ENCODE measurements at places on chromosomes 7 and 10. TPM values are rescaled to one million over a fixed set of nuclear protein-coding genes. Genes with fewer than 3 reads are reported as not detected.
A peak's percentile ranks its signal among the peaks of the same experiment; 100 is the strongest.

The POLR2J2 gene
- total RNA-seq = 3.7 TPM

The TUBB8 gene
- total RNA-seq = not detected

The HABP2 gene
- total RNA-seq = not detected

The FIS1 gene
- 216 TPM for total RNA-seq

The ZNF365 gene
- total RNA-seq = 1.3 TPM

The EFCAB10 gene
- not detected for total RNA-seq

The LFNG gene
- 10.7 TPM for total RNA-seq

The MUC12 gene
- total RNA-seq = not detected

The STK31 gene
- 1.1 TPM for total RNA-seq

The PRF1 gene
- 1.6 TPM for total RNA-seq

DNA sequence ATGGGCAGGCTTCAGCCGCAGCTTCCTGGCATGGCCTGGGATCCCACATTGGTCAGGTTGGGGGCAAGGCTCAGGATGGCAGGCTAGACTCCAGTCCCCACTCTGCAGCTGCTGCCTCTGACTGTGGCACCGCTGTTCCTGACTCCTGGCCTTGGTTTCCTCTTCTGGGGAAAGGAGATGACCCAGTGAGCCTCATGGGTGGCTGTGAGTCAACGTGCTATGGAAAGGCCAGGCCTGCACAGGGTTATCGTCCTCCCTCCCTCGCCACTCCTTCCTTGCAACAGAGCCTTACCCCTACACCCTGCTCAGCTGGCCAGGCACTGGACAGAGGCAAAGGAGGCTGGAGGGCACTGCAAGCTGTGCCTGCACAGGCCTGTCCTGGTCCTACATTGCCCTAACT lies 36.1 kb upstream of the CHST15 start:
- DNase-seq = no peak

DNA sequence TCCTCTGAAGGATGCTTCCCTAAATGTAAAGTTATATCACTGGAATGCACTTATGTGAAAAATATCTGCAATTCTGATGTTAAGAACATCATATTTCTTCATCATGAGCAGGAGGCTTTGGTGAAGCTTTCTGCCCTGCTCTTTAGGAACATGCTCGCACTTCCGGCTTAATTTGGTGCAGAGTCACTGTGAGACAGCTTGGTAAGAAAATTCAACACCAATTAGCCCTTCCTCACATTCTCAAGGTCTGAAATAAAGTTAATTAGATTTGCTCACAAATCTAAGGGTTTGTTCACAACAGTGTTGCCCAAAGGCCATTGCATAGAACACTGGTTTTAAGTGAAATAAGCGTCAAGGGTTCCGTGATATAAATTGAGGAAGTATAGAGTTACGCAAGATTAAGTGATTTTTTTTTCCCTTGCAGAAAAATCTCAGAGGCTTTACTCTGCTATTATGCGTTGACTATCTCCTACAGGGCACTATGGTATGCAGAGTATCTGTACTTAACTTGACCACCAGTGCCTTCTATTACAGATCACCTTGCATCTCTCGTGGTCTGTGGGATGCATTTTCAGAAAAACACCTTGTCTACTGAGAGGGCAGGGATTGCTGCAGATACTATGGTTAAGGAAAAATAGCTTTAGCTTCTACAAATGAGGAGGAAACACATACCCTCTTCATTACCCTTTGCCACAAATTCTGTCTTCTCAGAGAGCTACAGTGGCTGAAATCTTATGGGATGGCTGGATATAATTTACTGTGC lies 953.9 kb downstream of the TYW1 start:
- DNase-seq = no peak

GRCh38 chr7:158950914-158951635 lies 94.7 kb downstream of the DYNC2I1 start:
- DNase-seq = no peak

DNA sequence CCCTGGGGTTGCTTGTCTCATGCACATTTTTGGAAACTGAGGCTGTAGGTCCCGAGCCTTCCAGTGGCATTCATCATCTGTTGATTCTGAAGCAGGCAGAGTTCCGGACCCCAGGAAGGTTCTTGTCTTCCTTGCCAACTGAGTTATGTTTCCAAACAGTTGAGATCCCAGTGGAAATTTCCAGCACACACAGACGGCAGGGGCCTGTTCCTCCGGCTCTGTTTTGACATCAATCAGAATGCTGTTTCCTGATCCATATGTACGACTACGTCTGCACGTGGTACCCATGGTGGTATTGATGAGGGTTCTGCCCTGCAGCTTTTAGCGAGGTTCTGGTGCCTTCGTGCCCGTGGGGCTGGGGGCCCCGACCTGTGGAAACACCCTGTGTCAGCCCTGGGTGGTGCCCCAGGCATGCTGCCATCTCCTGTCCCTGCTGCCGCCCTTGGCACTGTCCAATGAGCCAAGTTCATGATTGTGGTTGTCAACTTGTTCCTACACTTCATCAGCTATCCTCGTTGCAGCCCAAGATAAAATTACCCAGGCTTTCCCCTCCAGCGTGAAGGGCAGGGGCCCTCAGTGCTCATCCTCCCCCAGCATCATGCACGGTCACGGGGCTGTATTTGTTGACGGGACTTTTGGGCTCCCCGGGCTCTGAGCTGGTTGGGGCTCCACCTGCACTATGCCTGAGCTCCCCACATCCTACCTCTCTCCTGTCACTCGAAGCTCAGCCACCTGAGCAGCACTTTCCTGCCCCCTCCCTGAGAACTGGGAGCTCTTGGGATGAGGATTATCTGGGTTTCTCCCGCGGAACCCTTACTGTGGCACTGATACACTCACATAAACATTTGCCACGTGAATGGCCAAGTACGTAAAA lies 7.8 kb upstream of the DPYSL4 start:
- DNase-seq = no peak

GRCh38 chr7:6252748-6253147 lies 19.7 kb downstream of the CYTH3 start:
- DNase-seq = no peak

- no peak for DNase-seq
Observed at GRCh38 chr7:14000247-14000646, 10.8 kb upstream of the ETV1 start.

- DNase-seq = no peak
Observed at GRCh38 chr7:70598976-70599375, 533.0 kb upstream of the GALNT17 start.

DNA sequence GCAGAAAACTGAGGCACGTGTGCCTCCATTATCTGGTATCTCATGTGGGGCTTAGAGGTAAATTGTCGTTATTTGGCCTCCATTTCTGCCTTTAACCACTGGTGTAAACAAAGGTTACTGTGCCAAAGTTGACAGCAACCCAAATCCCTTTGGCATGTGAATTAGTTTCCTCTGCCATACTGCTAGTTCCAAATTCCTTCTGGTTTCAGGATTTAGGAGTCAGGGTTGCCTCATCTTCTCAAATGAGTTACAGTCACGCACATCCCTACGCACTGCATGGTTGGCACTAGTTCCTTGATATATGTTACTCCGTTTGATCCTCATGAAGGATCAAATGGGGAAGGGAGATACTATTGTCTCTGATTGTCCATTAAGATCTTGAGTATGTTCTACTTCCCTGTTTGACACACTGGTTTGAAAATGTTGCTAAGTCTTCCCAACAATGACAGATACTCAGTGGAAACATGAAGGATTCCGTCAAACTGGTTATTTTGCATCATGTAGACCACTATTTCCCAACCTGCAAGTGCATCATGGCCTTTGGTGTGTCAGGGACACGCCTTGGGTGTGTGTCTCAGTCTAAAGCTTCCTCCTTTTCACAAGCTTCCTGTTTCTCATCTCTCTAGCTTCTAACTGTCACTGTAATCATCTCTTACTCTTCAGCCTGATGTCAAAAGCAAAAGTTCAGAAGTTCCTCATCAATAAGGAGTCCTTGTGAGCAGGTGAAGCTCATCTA lies at the start of gene LIPN:
TSS of gene LIPN (plus strand) at position 655 of the 736 bp plus-strand sequence. CDS start 1,386 bp downstream, outside the sequence.
- no peak for DNase-seq

GRCh38 chr7:15929411-15929810 lies 242.9 kb upstream of the MEOX2 start:
- DNase-seq = no peak

- DNase-seq = no peak
Observed at GRCh38 chr10:72831696-72832409, 61.7 kb upstream of the OIT3 start.

GRCh38 chr7:5679813-5680473 lies 101.5 kb downstream of the RNF216 start:
- no peak for DNase-seq

GRCh38 chr7:159311172-159311494 lies 166.5 kb upstream of the VIPR2 start:
- DNase-seq = no peak

DNA sequence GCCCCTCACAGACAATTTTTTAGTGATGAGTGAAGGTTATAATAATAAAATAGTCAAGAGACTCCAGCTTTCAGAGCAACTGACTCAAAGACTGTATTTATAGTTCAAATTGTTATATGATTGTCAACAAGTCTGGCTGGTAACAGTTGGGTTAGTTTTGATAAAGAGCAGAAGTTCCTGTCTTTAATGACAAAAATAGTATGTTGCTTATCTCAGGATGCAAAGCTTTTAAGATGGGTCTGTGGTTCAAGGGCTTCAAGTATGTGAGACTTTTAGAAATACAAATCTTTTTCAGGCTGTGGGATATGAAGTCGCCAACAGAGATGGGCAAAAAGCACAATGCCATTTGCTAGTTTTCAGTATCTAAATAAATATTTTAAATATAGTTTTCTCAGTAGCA lies 118.4 kb downstream of the ABCA13 start:
- DNase-seq = no peak

DNA sequence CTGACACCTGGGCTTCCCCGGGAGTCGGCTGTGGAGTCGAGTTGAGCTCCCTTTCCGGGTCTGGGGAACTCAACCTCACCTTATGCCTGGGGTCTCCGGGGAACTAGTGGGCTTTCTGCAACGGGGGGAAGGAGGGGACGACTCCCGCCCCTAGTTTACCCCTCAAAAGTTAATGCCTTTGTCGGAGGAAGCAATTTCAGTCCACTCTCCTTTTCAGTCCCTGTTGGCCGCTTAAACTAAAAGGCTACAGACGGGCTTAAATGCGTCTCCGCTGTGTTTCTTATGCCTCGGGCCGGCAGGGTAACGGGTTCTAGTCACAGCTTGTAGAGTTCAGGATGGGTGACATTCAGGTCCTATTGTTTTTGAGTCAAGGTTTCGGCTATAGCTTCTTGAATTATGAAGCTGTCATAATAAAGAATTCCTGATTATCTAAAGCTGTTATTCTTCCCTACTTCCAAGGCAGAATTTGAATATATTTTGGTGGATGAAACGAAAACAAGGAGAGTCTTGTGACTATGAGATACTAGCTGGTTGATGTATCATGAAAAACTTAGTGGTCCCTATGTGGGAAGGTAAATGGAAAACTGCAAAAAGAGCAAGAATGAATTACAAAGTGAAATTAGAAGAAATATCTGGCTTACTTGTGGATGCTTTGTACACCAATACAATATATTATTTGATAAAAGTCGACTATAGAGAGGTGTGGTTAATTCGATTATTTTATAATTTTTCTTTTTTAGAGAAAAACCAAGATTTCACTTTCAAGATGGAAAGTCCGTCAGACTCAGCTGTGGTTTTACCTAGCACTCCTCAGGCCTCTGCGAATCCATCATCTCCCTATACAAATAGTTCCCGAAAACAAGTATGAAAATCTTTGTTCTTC lies 495 bp downstream of the SFR1 start:
- no peak for DNase-seq

GRCh38 chr10:93566435-93567276 lies at the start of gene FFAR4:
FFAR4 (plus strand) TSS chr10:93566665; CDS start chr10:93566721, 56 bp downstream.
- DNase-seq = no peak

DNA sequence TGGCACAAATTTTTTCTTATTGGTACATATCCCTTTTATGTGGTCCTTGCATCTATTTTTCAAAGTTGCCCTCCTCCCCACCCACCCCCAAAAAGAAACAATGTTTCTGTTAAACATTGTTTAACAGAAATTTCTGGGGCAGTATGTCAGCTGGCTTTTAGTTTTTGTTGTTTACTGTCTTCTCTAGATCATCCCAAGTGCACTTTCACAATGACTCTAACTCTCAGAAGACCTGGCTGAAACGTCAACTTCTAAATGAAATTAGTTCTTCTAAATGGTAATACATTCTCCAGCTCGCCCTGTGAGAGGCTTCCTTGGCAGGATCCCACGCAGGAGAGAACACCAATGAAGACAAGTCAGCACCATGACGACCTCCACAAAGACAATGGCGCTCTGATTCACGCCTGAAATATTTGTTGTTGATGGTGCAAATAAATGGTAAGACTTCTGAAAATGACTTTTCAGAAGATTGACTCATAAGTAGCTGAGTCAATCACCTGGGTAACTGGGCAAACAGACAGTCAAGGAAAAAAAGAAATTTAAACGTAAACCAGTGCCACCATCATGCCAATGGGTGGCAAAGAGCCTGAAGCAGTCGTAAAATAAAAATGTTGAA lies 293.7 kb downstream of the FZD1 start:
- DNase-seq = no peak

GRCh38 chr7:55207436-55208125 lies 157.6 kb upstream of the LANCL2 start:
- no peak for DNase-seq

DNA sequence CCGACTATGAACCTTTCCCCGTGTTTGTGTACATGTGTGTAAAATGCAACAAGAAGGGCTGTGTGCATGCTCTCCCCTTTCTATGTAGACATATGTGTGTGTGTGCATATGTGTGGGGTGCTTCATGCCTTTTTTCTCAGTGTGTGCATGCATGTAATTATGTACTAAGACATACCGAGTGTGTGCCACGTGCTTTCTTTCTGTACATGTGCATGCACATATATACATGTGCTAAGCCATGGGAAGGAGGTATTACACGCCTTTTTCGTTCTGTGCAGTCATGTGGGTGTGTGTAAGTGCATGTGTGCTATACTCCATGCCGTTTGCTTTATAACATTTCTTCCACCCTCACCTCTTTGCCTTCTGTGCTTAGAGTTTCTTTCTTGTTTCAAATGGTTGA lies 544.3 kb downstream of the TNS3 start:
- DNase-seq = peak; percentile 66

DNA sequence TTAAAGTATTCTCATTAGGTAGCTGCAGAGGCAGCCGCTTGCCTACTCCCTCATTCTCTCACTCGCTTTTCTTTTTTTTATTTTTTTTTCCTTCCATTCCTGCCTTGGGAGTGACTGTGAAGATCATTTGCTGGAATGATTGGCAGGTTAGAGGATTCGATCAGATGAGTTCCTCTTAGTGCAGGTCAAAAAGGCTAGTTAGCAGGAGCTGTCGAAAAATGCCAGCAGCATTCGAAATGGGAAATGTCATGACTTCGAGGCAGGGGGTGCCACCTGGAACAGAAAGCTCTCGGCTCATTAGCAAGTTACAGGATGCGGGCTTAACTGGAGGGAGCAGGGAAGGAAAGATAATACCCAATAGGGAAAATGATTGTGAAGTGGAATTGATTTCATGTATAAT lies 137.5 kb upstream of the FZD1 start:
- no peak for DNase-seq

GRCh38 chr7:18109762-18110161 lies 82.1 kb upstream of the PRPS1L1 start:
- DNase-seq = no peak

- no peak for DNase-seq
Observed at GRCh38 chr10:86862373-86862772, 95.0 kb downstream of the MMRN2 start.

Data from esophagus muscularis mucosa (tissue), 4 donors.